ENCODE measurements at places on chromosomes 1 and 21.

GRCh38 chr21:36377391-36377842, 7.8 kb upstream of the CHAF1B start:
- no peak for DNase-seq

DNA sequence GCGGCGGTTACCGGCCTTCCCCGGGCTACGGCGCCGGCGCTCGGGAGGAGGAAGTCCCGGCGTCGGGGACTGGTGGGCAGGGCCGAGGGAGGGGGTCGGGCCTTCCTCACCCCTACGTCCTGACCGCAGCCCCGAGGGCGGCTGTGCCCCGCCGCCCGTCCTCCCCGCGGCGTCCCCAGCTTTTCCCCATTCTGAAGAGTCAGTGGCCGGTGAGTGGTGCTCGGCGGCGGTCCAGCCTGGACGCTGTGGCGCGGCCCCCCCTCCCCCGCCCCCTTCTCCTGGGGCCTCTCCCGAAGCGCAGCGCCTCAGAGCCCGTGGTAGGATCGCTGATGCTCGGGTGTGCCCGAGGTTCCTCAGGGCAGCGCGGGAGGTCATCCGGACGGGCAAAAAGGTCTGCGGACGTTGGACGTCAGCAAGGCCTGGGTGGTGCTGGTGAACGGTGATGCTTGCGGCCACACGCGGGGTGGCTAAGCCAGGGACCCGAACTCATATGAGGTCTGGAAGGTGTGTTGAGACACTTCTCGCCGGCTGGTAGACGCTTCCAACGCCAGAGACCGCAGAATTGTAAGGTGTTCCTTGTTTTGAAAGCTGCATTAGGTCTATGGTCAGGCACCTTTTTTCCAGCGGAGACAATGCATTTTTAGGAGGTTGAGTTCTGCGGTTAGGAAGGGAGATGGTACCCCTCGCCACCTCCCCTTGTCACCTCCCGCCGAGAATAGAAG, 725 bp downstream of the SLC25A33 start:
- peak; percentile 83 for DNase-seq

- DNase-seq: no peak
Measured at GRCh38 chr1:47688461-47689296, 250.8 kb downstream of the FOXD2 start.

- no peak for DNase-seq
Measured at GRCh38 chr21:41630249-41630648, 122.3 kb upstream of the TMPRSS2 start.

GRCh38 chr1:206893380-206893779, 3.9 kb upstream of the IL24 start:
- DNase-seq: no peak

- DNase-seq: no peak
Measured at GRCh38 chr1:214532070-214532469, 19.3 kb downstream of the PTPN14 start.

GRCh38 chr1:26045722-26046245, at the start of gene SLC30A2:
Gene SLC30A2 (minus strand): TSS chr1:26046118. CDS start chr1:26045896, 222 bp downstream.
- no peak for DNase-seq

GRCh38 chr21:21712748-21713520, 714.7 kb downstream of the NCAM2 start:
- DNase-seq: no peak

DNA sequence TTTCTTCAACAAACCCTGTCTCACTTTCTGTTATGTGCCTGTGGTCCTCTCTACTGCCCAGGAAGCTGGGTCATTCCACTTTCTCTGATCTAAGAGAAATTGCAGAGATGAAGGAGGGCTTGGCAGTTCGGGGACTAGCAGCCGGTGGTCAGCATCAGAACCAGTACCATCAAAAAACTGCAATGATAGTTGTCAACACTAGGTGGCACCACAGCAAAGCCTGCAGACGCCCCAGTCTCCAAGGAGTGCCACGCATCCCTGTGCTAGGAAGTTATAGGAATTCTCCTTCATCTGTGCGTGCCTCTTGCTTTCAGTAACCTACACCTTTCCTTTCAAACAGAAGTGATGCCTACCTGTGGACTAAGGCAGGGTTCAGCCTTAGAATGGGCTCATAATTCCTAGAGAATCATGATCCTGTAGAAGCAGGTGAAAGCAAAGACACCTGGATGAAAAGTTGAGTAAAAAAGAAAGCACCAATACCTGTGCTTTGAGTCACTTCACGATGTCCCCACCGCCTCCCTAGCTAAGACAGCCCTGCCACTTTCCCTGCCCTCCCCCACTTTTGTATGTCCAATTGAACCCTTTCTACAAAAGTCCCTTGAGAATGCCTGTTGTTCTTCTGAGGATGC, 129.2 kb downstream of the ADAMTS1 start:
- DNase-seq: peak; percentile 29

DNA sequence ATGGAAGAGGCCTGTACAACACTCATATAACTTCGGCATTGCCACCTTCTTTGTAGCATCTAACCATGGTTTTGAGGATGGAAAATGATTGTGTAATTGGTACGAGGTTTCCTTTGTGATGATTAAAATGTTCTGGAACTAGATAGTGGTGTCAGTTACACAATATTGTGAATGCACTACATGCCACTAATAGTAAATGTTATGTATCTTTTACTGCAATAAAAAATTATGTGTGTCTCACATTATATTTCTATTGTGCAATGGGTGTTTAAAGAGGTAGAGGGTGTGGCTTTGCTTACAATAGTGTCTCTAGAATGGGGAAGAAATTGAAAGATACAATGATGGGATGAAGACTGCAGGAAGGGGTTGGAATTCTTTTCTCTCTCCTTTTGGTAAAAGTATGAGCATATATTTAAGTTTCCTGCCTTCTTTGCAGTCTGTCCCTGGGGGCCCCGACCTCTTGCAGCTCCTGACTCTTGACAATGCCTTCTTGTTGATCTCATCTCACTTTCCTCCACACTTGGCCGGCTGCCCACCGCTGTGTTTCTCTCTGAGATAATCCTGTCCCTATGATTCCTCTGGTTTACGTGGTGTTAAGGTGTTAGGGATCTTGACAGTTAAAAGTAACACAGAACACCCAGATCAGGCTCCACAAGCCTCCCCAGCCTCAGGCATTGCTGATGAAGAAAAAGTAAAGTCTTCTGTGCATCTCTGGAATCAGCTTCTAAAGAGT, 39.3 kb downstream of the MTARC1 start:
- no peak for DNase-seq

DNA sequence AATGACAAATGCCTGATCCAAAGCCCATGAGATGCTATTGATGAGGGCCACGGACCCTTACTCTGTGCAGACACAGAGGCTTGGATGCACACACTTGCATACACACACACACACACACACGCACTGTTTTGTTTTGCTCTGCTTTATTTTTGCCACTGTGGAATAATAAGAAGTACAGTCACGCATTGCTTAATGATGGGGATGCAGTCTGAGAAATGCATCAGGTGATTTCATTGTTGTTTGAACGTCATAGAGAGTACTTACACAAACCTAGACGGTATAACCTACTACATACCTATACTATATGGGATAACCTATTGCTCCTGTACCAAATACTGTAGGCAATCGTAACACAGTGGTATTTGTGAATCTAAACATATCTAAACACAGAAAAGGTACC, 104.4 kb downstream of the RHOU start:
- no peak for DNase-seq

GRCh38 chr1:84442256-84442655, 36.8 kb upstream of the RPF1 start:
- peak; percentile 67 for DNase-seq

DNA sequence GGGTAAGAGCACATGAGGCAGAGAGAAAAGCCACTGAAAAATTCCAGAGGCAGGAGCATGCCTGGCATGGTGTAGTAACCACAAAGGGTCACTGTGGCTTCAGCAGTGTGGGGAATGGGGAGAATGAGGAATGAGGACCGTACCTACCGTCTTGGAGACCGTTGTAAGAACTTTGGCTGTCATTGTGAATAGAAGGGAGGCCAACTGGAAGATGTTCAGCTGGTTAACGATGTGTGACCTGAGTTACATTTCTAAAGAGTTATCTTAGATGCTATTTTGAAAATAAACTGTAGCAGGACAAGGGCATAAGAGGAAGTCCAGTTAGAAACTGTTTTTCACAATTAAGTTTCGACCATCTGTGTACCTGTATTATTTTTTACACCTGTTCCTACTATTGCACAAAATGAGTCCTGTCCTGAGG, 365.5 kb upstream of the SGIP1 start:
- no peak for DNase-seq

- DNase-seq: no peak
Measured at GRCh38 chr1:54640361-54640760, 1.2 kb upstream of the MROH7 start.

DNA sequence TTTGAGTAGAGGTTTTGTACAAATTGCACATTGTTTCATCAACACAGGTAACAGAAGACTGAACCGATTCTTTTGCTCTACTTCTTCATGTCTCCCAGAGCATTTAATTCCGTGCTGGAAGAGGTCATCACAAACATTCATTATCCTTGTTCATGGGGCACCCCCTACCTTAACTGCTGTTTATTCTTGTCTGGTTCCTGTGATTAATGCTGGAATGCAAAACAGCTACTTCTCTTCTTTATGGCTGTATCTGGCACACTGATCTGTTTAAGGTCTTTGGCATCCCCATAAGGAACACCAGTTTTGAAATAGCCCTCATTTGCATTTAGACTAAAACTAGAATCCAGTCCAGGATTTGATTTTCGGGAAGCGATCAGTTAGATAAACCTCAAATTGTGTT, 42.2 kb downstream of the NTNG1 start:
- DNase-seq: no peak
